ENCODE measurements at places on chromosomes 13 and 19.

GRCh38 chr13:114025714-114026431 is 52.0 kb upstream of the C13orf46 start:
- no peak for DNase-seq

- DNase-seq: no peak
Measured at GRCh38 chr19:6524311-6524710, 6.5 kb upstream of the TNFSF9 start.

DNA sequence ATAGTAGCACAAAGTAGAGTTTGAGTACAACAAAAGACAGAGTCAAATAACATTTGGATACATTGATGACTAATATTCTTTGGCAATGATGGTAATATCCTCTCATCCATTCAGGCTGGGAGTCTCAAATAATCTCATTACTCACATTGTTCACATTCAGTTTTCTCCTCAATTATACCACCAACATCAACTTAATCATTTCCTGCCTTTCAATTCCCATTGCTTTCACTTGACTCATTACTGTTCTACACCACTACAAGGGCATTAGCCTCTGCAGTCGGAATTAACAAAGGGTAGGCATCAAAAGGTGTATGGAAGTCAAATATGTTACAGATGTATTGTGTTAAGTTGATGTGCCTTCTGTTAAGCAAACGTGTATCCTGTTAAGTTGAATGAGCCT is 518.4 kb upstream of the SLITRK1 start:
- DNase-seq: no peak

- DNase-seq: no peak
Measured at GRCh38 chr19:8042900-8043299, 9.7 kb upstream of the CCL25 start.

DNA sequence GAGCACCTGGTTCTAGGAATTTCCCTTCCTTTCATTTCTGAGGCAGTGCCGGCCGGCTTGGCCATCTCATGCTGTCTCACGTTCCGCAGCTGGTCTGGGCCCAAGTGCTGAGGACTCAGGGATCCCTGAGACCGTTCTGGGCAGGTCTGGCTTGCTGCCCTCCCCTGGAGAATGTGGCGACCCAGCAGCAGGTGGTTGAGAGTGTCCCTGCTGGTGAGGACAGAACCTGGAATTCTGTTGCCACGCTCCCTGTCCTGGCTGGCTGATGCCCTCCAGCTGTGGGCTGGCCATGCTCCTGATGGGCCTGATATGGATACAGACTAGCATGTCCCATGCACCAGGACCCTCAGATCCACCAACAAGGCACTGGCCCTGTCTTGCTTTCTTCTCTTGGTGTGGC is 114.0 kb upstream of the C1QTNF9B start:
- no peak for DNase-seq

GRCh38 chr19:17529239-17530158 is 18.1 kb downstream of the PGLS start:
- no peak for DNase-seq

GRCh38 chr13:26022538-26023292 is 29.1 kb downstream of the SHISA2 start:
- DNase-seq: no peak

GRCh38 chr13:113748101-113748861 is 10.7 kb upstream of the TMEM255B start:
- no peak for DNase-seq

DNA sequence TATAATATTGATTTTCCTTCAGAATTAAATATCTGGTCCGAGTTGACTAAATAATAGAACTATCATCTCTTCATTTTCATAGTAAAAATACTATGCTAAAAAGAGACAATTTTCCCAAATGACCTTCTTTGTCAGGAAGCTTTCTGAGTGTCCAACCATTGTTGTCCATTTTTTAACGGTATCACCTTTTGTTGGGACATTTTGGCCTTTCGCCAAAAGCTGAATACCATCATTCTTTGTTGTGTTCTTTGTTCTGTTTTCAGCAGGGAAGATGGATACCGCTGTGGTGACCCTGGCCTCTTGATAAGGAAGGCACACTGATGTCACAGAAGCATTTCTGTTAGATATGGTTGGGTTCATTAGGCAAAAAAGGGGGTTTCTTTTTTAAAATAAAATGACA is 654.4 kb upstream of the GPC6 start:
- DNase-seq: no peak

GRCh38 chr13:39957868-39958677 is 302.6 kb downstream of the COG6 start:
- no peak for DNase-seq

DNA sequence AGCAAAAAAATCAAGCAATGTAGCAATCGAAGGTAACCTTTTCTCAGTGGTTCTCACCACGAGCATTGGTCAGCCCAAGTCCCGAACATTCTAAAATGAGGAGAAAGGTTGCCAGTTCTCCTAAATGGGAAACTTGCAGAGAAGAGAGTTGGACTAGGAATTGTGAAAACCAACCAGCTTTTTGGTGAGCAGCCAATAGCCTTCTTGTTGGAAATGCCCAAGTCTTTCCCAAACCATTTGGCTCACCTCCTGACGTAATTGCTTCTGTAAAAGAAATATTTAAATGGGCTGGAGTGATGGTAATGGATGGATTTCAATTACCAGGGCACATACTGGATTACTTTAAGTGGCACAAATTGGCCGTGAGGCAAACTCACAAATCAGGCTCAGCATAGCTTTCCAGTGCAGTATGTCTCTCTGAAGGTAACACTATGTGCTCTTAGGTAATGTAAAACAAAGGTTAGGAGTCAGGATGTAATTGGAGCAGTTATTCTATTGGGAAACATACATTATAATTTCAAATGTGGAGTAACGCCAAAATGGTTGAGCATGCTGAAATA is 423.2 kb downstream of the KLF5 start:
- DNase-seq: no peak
